Natural killer cell treated with Interleukin-12 subunit alpha and Interleukin-12 subunit beta and Interleukin-15 and Interleukin-18, amount 100 ng/mL, for 72 hours (primary cell): ENCODE measurements at places on chromosomes 11 and 22. TPM values are rescaled to one million over a fixed set of nuclear protein-coding genes. Genes with fewer than 3 reads are reported as not detected.

DNA sequence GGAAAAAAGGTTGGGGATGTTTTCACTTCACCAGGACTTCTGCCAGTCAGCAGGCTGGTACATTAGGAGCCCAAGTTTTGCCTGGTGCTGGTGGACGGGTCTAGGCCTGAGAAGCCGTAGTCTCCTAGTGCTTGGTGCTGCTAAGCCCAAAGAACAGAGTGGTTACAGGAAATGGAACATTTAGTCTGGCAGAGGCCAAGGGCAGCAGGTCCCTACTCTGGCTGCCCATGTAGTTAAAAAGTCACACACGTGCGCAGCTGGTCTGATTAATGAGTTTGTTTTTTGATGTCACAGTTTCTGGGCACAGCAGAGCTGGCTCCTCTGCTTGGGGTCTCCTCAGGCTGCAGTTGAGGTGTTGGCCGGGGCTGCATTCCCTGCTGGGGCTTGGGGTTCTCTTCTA, 20.6 kb downstream of the BCR start:
- no peak for DNase-seq
- no peak overlapping the region for H3K27ac ChIP-seq
- no peak overlapping the region for H3K4me3 ChIP-seq
- H3K36me3 ChIP-seq, result no peaks in the 10 kb centered on the region
- H3K4me1 ChIP-seq, result peaks cover 10% of the 10 kb centered on the region

DNA sequence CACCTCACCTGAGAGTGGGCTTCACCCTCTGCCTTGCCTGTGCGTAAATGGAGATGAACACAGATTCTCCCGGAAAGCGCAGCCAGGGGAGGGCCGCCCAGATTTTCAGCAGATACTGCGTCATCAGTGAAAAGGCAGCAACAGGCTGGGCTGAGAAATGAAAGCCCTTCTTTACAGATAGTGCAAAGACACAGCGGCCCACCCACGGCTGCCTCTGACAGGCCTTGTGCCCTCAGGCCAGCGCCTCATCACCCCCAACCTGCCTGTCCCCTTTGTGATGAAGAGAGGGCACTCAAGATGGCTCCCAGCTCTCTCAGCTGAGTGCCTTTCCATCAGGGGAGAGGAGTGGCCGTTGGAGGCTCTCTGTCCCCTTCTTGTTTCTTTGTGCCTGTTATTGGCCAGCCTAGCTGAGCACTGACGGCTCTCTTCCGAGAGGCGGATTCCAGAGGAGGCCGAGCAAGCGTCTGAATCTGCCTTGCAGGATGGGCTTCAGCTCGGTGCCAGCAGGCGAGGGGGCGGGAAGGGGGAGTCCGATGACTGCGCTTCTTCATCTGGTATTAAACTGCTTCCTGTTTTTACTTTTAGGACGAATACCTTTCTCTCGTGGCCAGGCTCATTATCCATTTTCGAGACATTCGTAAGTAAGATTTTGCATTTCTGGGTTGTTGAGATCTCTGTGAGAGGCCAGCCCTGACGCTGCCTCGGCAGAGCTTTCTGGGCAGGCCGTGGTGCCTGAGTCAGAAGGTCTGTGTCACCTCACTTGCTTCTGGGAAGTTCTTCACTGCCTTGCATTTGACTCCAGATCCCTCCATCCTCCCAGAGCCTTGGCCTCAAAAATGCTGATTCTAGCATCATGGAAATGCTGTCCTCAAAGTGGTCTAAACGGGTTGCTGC, 43.7 kb downstream of the MED15 start:
- no peaks in the 10 kb centered on the region for H3K27me3 ChIP-seq
- DNase-seq, result no peak
- H3K27ac ChIP-seq, result peak overlapping the region; percentile 98

GRCh38 chr11:78349624-78350023, 68.0 kb downstream of the GAB2 start:
- no peaks in the 10 kb centered on the region for H3K36me3 ChIP-seq
- H3K27ac ChIP-seq, result no peak overlapping the region
- DNase-seq, result no peak
- H3K4me1 ChIP-seq, result no peaks in the 10 kb centered on the region
- no peaks in the 10 kb centered on the region for H3K27me3 ChIP-seq

DNA sequence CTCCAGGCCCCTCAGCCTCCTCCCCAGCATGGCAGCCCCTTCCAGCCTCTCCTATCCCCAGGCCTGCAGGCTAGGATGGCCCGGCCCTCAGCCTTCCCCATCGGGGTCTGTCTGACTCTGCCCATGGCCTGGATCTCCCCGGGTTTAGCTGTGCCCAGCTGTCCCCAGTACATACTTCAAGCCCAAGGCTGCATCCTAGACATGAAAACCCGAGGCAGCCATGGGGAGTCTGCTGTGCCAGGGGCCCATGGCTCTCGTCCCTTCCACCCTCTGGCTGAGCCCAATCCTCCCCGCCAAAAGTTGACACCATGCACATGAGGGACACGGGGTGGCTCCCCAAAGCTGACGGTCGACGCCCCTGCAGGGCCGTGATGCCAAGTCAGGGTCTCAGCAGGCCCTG, 22.2 kb upstream of the FADD start:
- no peaks in the 10 kb centered on the region for H3K4me1 ChIP-seq
- H3K4me3 ChIP-seq, result no peak overlapping the region
- DNase-seq, result no peak
- no peak overlapping the region for H3K27ac ChIP-seq
- no peaks in the 10 kb centered on the region for H3K27me3 ChIP-seq

DNA sequence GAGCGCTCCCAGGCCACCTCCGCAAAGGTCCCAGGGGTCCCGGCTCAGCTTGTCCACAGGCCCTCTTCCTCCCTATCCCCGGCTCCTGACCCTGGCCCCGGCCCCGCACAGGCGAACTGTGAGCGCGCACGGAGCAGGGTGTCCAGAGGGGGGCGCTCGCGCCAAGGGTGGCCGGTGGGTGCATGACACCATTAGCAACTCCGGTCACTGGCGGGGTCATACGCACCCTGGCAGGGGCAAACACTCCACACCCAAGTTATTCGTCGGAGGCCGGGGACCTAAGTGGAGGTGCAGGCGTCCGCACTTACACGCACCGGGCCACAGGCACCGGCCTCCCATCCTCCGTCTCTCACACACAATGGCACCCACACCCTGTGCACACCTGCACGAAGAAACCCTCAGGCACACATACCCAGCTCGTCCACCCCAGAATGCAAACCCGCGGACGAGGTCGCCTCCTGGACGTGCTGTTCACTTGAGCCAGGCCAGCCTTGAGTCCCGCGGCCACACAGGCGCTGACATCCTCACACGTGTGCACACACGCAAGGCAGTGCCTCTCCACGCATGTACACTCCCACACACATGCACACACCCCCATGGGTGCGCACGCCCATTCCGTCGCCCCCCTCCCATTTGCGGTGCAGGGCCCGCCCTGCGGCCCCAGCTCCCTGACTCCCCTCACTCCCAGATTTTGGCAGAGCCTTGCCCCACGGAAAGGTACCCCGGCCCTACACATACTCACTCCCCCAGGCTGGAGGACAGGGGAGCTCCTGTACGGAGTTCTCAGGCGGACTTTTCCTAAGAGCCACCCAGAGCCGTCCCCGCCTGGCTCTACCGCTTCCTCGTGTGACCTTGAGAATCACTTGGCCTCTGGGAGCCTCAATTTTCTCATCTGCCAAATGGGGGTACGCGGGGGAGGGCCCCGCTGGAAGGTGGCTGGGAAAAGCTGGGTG, at the start of gene RASGRP2:
Gene RASGRP2 (minus strand): TSS at position 552 of the 953 bp plus-strand sequence. CDS start 1,276 bp downstream, outside the sequence.
- DNase-seq, result peak; percentile 78
- H3K4me3 ChIP-seq, result peak within 1 kb of the TSS; percentile 95
- H3K36me3 ChIP-seq, result no peaks in the 10 kb centered on the region
- H3K4me1 ChIP-seq, result peaks cover 31% of the 10 kb centered on the region
- no peaks in the 10 kb centered on the region for H3K27me3 ChIP-seq

GRCh38 chr22:50088096-50088495, 1.7 kb upstream of the MOV10L1 start:
- no peak overlapping the region for H3K27ac ChIP-seq
- H3K36me3 ChIP-seq, result peaks cover 7% of the 10 kb centered on the region

DNA sequence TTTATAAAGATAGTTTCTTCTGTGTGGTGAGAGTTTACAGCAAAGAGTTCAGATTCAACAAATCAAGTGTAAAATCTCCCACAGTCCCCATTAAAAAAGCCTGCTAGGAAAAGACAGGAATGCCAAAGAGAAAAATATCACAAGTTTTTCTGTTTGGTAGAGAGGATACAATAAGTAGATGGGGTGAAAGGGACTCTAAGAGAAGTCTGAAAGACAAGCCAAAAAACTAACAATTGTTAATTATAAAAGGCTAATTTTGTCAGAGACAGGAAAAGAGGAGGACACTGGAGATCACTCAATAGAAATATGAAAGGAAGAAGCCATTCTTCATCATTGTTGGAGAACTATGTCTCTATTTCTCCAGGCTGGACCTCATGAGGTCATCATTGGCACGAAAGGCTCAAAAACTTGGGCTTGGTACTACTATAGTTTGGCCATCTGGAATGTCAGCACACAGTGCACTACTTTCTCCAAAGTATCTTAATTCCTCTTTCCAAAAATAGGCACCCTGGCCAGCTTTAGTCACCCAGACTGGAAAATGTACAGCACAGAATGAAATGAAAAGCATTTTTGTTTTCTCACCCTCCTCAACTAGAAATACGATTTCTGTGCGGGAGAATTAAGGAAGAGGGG, 531 bp upstream of the SOX6 start:
- no peak overlapping the region for H3K4me3 ChIP-seq
- H3K36me3 ChIP-seq, result no peaks in the 10 kb centered on the region
- no peaks in the 10 kb centered on the region for H3K27me3 ChIP-seq
- no peaks in the 10 kb centered on the region for H3K4me1 ChIP-seq

- H3K4me3 ChIP-seq, result peak overlapping the region; percentile 25
- DNase-seq, result no peak
- H3K27me3 ChIP-seq, result peaks cover 2% of the 10 kb centered on the region
- no peaks in the 10 kb centered on the region for H3K36me3 ChIP-seq
- H3K27ac ChIP-seq, result peak overlapping the region; percentile 82
Measured at GRCh38 chr11:61954851-61955421, 4.8 kb downstream of the BEST1 start.

DNA sequence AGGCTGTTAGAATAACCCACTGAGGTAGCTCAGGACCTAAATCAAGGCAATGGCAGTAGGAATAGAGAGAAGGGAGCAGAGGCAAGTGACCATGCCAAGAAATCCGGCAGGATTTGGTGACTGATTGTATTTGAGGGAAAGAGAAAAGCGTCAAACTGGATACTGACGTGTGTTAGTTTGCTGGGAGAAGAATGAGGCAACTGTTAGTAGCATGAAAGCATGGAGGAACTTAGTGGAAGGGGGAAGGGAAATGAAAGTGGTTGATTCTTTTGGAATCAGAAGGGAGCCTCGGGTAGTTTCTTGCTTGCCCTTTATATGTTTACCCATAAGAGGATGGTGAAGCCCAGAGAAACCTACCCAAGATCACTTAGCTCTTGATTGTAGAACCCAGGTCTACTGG, 8.3 kb downstream of the PPFIBP2 start:
- H3K27ac ChIP-seq, result no peak overlapping the region
- DNase-seq, result no peak
- no peak overlapping the region for H3K4me3 ChIP-seq
- H3K27me3 ChIP-seq, result no peaks in the 10 kb centered on the region

- no peak overlapping the region for H3K27ac ChIP-seq
- H3K27me3 ChIP-seq, result peaks cover 5% of the 10 kb centered on the region
- H3K4me3 ChIP-seq, result no peak overlapping the region
- no peaks in the 10 kb centered on the region for H3K36me3 ChIP-seq
- no peak for DNase-seq
Measured at GRCh38 chr11:12403122-12403996, 26.0 kb downstream of the PARVA start.

Gene SLC35F2
- 18.3 TPM for total RNA-seq
